T-helper 17 cell (primary cell): ENCODE measurements at places on chromosomes 12 and 14. TPM values are rescaled to one million over a fixed set of nuclear protein-coding genes. Genes with fewer than 3 reads are reported as not detected.

Gene SDS
- total RNA-seq: not detected

- DNase-seq: peak; percentile 30
Observed at GRCh38 chr14:101707068-101707842, 54.3 kb upstream of the PPP2R5C start.

DNA sequence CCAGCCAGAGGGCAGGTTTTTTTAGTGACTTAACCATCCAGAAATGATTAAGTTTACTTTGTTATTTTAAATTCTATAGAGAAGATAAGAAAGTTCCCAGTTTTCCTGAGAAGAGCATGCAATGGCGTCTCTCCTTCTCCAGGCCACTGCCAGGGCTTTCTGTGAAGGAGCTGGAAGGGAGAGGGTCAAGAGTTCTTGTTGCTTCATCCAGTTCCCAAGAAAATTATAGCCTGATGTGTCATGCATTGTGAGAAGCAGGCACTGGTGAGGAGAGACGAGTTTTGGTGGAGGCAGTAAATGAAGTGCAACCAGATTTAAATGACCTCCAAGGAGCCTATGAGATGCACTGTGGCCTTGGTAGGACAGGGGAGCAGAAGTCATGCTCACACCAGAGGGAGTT lies 14.2 kb downstream of the ELK3 start:
- no peak for DNase-seq

GRCh38 chr14:62631176-62631575 lies 414.1 kb downstream of the KCNH5 start:
- DNase-seq: no peak

GRCh38 chr14:56057071-56057741 lies 61.0 kb upstream of the PELI2 start:
- DNase-seq: no peak

Gene CELA1
- total RNA-seq: not detected

Gene PTGDR
- 3.7 TPM for total RNA-seq
